ENCODE measurements at places on chromosomes 3 and 15.

GRCh38 chr15:100284701-100285100, 57.1 kb downstream of the ADAMTS17 start:
- no peak for DNase-seq

- no peak for DNase-seq
Measured at GRCh38 chr3:195774917-195775316, 36.8 kb downstream of the MUC4 start.

- no peak for DNase-seq
Measured at GRCh38 chr15:32679298-32679690, 37.8 kb downstream of the SCG5 start.

- DNase-seq: no peak
Measured at GRCh38 chr3:41462103-41462691, 262.9 kb downstream of the CTNNB1 start.

- no peak for DNase-seq
Measured at GRCh38 chr15:84685304-84685703, 27.3 kb upstream of the NMB start.

- DNase-seq: no peak
Measured at GRCh38 chr3:184129012-184129411, 6.1 kb upstream of the EIF2B5 start.

- DNase-seq: no peak
Measured at GRCh38 chr15:63476229-63476632, 28.2 kb upstream of the USP3 start.

DNA sequence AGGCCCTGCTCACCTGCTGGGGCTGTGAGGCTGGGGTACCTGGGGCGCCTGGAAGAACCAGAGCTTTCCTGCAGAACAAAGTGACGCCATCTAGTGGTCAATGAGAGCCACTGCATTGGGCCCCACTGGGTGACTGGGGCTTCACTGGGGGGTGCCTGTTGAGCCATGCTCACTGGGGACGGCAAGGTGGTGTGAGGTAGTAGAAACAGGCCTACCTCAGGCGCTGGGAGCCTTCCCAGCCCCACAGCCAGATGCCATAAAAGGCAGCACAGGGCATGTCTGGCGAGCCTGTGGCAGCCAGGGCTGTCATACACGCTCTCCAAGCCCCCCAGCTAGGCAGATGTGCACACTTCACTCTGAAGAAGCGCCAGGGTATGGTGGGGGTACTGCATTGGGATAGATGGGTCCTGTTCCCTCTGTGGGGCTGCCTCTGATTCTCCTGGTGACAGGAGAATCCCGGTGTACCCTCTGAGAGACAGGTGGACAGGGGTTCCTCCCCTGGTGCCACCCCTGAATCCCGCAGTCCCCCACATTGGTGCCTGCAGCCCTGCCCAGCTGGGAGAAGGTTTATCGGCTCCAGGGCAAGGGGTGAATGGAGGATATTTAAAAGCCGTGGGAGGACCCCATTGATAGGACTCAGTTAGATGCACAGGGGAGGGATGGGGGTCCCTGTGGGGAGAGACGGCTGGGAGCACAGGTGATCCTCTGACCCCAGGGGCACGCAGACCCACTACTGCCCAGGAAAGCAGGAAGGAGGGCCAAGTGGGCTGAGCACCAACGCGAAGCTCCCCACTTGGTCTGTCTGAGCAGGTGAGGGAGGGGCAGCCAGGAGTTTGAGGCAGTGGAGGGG, 178.8 kb downstream of the NSMCE3 start:
- DNase-seq: peak; percentile 32

GRCh38 chr3:195140816-195141793, 129.9 kb downstream of the XXYLT1 start:
- no peak for DNase-seq

GRCh38 chr15:23069496-23070166, 30.3 kb upstream of the TUBGCP5 start:
- DNase-seq: no peak

- DNase-seq: no peak
Measured at GRCh38 chr15:62927196-62927595, 115.4 kb upstream of the TPM1 start.

- no peak for DNase-seq
Measured at GRCh38 chr15:80712956-80713355, 17.8 kb downstream of the ABHD17C start.

DNA sequence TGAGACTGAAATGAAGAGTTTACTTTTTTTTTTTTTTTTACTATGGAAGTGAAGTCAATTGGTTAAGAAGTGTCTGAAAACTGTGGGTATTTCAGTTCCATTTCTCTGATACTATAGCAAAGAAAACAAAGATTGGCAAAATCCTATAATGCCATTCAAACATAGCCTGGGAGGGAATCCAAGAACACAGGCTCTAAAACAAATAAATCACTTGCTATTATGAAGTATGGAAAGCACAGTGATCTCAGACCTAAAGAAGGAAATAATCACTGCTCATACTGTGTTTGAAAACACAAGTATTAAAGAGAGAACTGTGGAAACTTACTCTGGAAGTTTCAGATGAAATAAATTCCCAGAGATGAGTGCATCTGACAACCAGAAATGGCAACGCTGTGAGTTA, 12.0 kb downstream of the SAMMSON start:
- DNase-seq: no peak

GRCh38 chr3:55480911-55481743, 6.0 kb downstream of the WNT5A start:
- DNase-seq: no peak

GRCh38 chr3:9721700-9722060, 9.9 kb upstream of the BRPF1 start:
- DNase-seq: no peak

Data from stimulated activated naive CD4-positive, alpha-beta T cell treated with Interleukin-2 at 50 U/mL for 16 hours (primary cell).